NCI-H526 treated with DMSO at 0.1 percent for 48 hours (cell line): ENCODE measurements at places on chromosomes 13 and 19.

DNA sequence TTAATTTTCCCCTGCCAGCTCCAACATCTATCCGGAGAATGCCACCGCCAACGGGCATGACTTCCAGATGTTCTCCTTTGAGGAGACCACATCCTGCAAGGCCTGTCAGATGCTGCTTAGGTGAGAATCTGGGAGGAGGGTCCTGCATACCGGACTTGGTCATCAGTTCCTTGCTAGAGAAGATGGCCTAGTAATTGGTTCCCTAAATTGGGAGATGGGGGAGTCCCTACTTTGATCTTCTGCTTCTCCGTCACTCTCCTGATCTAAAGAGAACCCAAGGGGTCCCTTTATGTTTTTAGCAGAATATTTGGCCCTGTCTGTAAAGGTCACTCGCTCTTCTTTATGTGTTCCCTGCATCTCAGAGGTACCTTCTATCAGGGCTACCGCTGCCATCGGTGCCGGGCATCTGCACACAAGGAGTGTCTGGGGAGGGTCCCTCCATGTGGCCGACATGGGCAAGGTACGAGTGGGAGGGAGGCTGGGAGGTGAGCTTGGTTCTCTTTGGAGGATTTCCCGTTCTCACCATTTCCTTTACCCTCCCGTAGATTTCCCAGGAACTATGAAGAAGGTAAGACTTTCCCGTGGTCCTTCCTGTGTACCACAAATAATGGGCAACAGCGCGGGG is 54.1 kb upstream of the ADGRE1 start:
- DNase-seq = no peak

GRCh38 chr13:40661875-40662665 is 4.4 kb downstream of the FOXO1 start:
- no peak for DNase-seq

- no peak for DNase-seq
Observed at GRCh38 chr19:6228551-6229215, 51.1 kb downstream of the MLLT1 start.

- no peak for DNase-seq
Observed at GRCh38 chr13:114147803-114148520, 15.5 kb upstream of the RASA3 start.

DNA sequence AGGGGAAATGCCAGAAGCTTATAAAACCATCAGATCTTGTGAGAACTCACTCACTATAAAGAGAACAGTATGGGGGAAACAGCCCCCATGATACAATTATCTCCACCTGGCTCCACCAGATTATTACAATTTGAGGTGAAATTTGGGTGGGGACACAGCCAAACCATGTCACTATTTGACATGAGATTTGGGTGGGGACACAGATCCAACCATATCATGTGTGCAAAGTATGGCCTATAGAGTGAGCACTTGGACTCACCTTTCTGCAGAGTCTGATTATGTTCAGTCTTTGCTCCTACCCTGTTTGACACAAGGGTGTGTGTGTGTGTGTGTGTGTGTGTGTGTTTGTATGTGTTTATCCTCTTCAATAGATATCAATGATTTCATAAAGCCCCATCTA is 287.5 kb downstream of the ZNF536 start:
- no peak for DNase-seq

- DNase-seq = no peak
Observed at GRCh38 chr13:110661256-110661655, 44.7 kb downstream of the CARS2 start.

GRCh38 chr19:46718157-46718933 is 1.4 kb upstream of the PRKD2 start:
- no peak for DNase-seq

- no peak for DNase-seq
Observed at GRCh38 chr13:45393941-45394570, 24.1 kb downstream of the SLC25A30 start.

DNA sequence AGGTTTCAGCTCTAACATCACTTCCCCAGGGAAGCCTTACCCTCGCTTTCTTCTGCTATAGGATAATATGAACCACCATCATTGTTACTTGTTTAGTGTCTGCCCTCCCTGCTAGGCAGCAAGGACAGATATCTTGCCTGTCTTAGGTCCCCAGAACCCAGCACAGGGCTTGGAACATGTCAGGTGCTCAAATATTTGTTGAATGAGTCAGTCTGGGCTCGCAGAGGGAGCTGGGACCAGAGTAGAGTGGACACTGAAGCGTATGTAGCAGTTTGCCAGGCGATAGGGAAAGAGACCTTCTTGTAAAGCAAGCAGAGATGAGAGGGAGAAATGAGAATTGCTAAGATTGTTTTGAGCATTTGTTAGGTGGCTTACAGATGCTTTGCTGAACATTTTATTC is 11.7 kb downstream of the BCKDHA start:
- DNase-seq = no peak

- DNase-seq = no peak
Observed at GRCh38 chr13:112343591-112343990, 32.6 kb upstream of the SPACA7 start.

GRCh38 chr19:33064792-33065550 is at the start of gene RHPN2:
TSS of gene RHPN2 (minus strand) at chr19:33064888. CDS start at chr19:33064852, 36 bp downstream.
- peak; percentile 76 for DNase-seq

- peak; percentile 22 for DNase-seq
Observed at GRCh38 chr19:53982611-53983010, 8.8 kb upstream of the CACNG6 start.

DNA sequence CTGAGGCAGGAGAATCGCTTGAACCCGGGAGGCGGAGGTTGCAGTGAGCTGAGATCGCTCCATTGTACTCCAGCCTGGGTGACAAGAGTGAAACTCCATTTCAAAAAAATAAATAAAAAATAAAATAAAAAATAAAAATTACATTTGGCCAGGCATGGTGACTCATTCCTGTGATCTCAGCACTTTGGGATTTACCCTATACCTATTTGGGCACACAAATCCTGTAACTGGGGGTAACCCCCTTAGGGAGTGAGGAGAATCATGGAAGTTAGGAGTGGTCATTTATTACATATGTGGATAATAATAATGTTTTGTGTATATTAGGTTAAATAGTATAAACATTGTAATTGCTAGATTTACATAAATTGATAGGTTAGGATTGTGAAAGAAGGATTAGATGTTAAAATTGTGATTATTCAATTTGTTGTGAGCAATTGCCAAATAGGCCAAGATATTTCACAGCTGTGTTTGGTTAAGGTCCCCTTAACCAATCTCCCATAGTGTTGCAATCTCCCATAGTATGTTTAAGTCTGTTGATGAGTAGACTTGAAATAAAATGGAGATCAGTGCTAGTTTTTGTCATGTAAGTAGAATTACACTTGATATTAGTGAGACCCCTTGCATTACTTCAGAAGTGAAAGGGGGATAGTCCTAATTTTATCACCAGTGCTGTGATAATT is 30.7 kb downstream of the ZNF844 start:
- no peak for DNase-seq

GRCh38 chr19:6803036-6803404 is 30.5 kb downstream of the VAV1 start:
- no peak for DNase-seq

GRCh38 chr13:31722673-31723072 is 16.7 kb upstream of the RXFP2 start:
- peak; percentile 21 for DNase-seq

DNA sequence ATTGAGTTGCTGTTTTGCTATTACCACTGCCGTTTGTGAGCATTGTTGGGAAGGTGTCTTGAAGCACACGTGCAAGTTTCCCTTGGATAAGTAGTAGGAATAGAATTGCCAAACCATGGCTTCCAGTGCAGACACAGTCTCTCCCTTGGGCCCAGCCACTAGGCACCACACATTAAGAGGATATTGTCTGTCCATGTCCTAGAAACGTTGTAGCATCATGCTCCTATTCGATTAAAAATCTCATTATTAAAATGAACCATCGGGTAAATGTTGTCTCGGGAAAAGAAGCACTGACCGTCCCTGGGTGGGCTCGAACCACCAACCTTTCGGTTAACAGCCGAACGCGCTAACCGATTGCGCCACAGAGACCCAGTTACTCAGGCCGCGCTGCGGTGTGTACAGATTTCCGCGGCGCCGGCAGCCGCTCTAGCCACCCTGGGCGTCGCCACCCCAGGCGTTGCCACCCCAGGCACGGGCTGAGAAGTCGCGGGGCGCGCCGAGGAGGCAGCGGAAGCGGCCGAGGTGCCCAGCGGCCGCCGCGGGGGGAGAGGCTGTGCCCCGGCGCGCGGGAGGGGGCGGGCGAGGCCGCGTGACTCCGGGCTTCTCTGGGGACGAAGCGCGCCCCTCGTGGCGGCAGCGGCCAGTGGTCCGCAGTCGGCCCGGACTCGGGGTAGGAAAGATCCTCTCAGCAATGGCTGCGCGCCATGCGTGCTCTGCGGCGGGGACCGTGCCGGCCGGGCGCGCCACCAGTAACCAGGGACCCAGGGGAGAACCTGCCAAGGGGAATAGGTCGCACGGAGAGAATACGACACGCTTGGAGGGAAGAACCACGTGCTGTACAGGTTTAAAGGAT is 56.2 kb downstream of the USPL1 start:
- peak; percentile 94 for DNase-seq

GRCh38 chr19:31701146-31701545 is 351.9 kb upstream of the TSHZ3 start:
- DNase-seq = no peak

- DNase-seq = no peak
Observed at GRCh38 chr19:45477713-45478453, 10.1 kb downstream of the FOSB start.

DNA sequence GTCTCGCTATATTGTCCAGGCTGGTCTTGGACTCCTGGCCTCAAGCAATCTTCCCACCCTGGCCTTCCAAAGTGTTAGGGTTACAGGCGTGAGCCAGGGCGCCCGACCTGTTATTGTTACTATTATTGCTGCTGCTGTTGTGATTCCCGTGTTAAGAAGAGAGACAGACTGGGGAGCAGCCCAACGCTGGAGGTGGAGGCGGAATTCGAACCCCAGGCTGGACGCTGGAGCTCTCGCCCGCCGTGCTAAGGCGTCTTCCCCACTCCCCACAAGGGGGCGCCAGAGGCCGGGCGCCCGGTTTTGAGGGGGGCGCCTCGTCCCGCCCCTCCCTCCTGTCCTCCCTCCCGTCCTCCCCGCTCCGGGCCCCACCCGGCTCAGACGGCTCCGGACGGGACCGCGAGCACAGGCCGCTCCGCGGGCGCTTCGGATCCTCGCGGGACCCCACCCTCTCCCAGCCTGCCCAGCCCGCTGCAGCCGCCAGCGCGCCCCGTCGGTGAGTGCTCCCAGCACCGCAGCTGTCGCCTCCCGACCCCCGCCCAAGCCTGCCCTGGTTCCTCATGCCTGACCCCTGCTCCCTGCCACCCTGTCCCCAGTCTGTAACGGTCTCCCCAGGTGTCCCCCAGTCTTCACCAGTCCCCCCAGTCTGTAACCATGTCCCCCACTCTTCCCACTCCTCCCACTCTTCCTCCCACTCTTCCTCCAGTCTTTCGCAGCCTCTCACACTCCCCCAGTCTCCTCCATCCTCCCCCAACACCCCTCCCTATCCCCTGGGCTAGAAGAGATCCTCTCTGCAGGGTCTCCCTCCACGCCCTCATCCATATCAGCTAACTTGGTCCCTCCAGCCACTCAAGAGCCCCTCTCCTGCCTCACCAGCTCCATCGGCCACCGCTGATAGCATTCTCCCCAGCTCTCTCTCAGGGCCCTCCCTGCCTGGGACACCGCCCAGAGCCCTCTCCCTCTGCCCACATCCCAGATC is at the start of gene EHD2:
EHD2 (plus strand) TSS at position 377 of the 976 bp plus-strand sequence. CDS start 3,191 bp downstream, outside the sequence.
- no peak for DNase-seq

DNA sequence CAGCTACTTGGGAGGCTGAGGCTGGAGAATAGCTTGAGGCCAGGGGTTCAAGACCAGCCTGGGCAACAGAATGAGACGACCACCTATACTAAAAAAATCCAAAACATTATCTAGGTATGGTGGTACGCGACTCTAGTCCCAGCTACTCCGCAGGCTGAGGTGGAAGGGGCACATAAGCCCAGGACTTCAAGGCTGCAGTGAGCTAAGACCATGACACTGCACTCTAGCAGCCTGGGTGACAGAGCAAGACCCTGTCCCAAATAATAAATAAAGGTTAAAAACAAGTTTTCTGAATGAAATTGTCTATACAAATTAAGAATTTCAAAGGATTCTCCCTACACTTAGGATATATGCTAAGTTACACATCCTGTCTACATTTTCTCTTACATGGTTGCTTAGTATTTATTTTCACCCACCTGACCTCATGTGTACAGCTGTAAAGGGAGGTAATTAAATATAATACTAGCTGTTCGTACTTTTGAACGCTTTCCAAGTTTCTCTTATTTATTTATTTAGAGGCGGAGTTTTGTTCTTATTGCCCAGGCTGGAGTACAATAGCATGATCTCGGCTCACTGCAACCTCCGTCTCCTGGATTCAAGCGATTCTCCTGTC is 1.6 kb downstream of the SLC25A30 start:
- no peak for DNase-seq

- no peak for DNase-seq
Observed at GRCh38 chr13:79631051-79631659, 150.2 kb downstream of the NDFIP2 start.

DNA sequence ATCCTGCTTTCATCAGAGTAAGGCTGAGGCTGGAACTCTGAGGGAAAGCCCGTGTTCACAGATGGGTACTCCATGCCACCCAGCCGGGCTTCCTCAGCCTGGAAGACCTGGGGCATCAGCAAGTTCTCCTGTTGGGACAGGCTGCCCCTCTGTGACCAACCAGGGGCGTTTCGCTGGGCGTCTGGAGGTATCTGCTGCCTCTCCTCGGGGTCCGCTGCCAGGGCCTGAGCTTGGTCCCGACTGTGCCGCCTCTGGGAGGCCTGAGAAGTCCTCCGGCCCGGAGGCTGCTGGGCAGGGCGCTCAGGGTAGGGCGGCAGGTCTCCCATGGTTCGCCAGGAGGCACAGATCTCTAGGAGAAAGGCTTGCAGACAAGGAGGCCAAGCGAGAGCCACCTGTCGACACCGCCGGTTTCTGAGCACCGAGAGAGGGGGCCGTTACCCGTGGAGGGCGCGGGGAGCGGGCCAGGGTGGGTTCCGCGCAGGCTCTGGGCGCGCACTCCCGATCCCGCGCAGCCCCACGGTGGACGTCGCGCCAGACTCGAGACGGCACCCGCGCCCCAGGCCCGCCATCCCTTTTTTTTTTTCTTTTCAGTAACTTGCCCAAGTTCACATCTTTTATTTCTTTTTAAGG is at the start of gene RSPH6A:
RSPH6A (minus strand) TSS at position 458 of the 630 bp plus-strand sequence; CDS start at position 326, 132 bp downstream.
- no peak for DNase-seq
